ENCODE measurements at places on chromosomes 5 and 9.

DNA sequence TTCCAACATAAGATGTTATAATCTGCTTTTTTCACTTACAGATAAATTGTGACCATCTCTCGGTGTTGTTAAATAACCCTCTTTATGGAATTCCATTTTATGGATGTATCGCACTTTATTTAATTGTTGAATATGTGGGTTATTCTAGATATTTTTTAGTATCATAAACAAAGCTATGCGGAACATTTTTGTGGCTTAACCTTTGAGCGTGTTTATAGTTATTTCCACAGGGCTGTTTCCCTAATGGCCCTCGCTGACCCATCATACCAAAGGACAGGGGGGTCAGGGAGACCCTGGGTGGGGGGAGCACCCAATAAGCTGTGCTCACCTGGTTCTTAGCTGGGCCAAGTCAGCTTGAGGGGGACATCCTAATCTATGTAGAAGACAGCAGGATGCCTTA is 65.3 kb downstream of the NDST1 start:
- no peaks in the 10 kb centered on the region for H3K27me3 ChIP-seq
- no peak overlapping the region for H3K4me3 ChIP-seq
- no peaks in the 10 kb centered on the region for H3K36me3 ChIP-seq
- DNase-seq = no peak
- H3K4me1 ChIP-seq = no peaks in the 10 kb centered on the region

GRCh38 chr9:17319864-17320263 is 185.0 kb downstream of the CNTLN start:
- no peak for DNase-seq
- no peaks in the 10 kb centered on the region for H3K4me1 ChIP-seq
- H3K27ac ChIP-seq = no peak overlapping the region
- H3K4me3 ChIP-seq = no peak overlapping the region
- no peaks in the 10 kb centered on the region for H3K27me3 ChIP-seq

DNA sequence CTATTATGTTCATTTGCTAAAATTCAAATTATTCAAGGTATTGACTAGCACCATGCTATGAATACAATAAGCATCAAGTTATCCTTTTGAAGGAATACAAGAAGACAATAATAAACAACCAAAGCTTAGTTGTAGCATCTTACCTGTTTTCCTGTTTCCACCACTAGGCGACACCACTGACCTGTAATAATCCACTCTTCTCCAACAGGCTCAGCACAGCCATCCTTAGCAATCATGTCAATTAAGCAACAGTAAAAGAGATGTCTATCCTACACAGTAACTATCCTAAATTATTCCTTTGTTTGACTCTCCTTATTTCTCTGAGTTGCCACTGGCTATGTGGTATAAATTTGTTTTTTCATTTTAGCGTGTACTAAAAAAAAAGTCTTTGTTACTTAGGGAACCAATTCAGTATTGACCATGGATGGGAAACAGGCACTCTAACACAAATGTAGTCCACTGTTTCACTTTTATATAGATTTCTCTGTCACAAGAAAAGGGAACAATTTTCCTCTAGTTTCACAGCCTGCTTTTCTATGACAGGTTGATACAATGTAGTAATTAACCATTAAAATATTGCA is 46.2 kb downstream of the PCA3 start:
- no peak overlapping the region for H3K4me3 ChIP-seq
- no peaks in the 10 kb centered on the region for H3K36me3 ChIP-seq
- peak; percentile 12 for DNase-seq

DNA sequence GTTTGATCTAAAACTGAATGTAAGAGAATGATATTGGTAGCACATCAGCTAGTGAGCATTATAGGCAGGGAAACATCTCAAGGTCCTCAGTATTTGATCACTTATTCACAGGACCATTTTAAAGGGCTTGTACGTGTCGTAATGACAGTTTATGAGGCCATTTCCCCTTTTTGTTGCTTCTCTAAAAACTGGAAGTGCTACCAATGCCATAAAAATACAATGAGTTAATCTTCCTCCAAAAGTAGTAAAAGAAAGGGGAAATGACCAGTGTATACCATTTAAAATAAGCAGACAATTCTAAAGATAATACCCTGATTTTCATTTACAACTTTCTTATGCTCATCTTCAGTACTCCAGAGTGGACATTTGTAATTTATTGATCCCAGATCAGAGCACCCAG is 285.8 kb upstream of the PCSK5 start:
- H3K27me3 ChIP-seq = no peaks in the 10 kb centered on the region
- H3K36me3 ChIP-seq = no peaks in the 10 kb centered on the region
- H3K4me1 ChIP-seq = no peaks in the 10 kb centered on the region
- DNase-seq = no peak

DNA sequence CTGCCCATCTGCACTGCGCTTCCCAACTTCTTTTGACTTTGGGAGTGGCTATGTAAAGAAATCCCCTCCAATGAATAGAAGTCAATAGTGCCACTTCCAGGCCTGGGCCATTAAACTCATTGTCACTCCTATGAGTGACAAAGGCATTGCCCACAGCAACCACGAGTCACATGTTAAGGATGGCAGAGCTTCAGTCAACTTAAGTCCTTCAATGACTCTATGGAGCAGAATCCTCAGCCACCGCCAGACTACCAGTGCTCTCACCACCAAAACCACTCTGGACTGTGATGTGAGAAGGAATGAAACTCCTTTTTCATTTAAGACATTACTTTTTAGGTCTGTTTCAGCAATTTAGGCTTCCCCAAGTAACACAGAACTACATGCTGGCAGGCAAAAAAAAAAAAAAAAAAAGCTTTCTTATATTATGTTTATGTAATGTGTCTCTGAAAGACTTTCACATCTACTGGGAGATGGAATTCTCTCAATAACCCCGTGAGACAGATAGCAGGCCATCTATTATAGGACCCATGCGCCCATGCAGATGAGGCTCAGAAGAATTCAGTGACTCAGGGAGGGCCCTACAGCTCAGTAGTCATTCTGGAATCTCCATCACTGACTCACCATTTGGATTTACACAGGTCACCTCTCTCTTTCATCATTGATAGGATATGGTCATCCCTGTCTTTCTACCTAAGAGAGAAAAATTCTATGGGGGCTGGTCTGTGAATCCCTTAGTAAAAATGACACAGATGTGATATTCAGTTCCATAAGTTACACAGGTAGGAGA is 180.5 kb downstream of the CEMIP2 start:
- H3K4me3 ChIP-seq = no peak overlapping the region
- H3K27ac ChIP-seq = no peak overlapping the region
- no peaks in the 10 kb centered on the region for H3K27me3 ChIP-seq
- DNase-seq = no peak
- no peaks in the 10 kb centered on the region for H3K4me1 ChIP-seq

DNA sequence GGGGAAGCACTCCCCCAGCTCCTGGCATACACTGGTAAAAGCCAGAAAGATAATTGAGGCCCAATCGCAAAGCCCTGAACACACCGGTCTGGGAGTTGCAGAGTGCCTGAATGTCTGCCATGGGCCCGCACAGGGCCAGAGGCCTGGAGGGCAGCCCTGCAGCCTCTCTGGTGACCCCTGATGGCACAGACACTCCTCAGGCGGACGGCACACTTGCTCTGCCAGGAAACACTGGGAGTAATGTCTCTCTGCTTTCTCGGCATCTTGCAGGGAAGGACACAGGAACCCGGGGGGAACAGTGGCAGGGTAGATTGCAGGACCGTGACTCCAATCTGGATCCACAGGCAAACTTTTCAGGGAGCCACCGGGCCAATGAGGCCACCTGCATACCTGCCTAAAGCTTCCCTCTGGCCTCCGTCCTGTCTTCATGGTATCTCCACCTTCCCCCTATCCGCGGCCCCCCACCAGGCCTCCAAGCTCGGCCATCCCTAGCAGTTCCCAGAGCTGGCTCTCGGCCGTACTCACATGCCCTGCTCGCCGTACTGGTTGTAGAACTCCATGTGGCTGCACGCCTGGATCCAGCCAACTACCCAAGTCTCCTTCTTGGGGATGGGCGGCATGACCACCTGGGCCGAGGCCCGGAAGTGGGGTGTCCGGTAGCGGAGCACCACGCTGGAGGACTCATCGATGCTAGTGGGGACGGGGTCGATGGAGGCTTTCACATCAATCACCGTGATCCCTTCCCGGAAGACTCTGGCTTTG is 797 bp downstream of the FAM78A start:
- peak overlapping the region; percentile 78 for H3K4me3 ChIP-seq
- peak overlapping the region; percentile 97 for H3K27ac ChIP-seq
- no peaks in the 10 kb centered on the region for H3K36me3 ChIP-seq
- H3K4me1 ChIP-seq = peaks cover 57% of the 10 kb centered on the region
- no peaks in the 10 kb centered on the region for H3K27me3 ChIP-seq

DNA sequence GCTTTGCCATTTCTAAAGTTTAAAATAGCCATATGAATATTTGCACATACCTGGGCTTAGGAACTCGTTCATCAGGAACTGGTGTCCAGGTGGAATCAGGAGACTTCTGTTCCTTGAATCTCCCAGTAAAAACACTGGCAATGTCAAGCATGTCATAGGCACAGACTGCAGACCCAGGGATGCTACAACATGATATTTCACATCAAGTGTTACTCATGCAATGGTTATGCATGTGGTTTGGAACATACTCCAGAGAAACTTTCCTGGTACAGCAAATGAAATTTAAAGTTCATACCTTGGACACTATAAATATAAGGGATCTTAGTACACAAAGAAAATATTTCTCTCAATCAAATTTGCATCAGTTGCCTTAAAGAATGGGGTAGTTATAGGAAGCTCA is 92.2 kb downstream of the SEMA6A start:
- no peaks in the 10 kb centered on the region for H3K36me3 ChIP-seq
- H3K4me3 ChIP-seq = no peak overlapping the region

GRCh38 chr5:143806579-143806978 is 5.4 kb upstream of the HMHB1 start:
- no peaks in the 10 kb centered on the region for H3K27me3 ChIP-seq
- H3K36me3 ChIP-seq = no peaks in the 10 kb centered on the region
- no peak overlapping the region for H3K4me3 ChIP-seq
- no peak overlapping the region for H3K27ac ChIP-seq
- DNase-seq = no peak

DNA sequence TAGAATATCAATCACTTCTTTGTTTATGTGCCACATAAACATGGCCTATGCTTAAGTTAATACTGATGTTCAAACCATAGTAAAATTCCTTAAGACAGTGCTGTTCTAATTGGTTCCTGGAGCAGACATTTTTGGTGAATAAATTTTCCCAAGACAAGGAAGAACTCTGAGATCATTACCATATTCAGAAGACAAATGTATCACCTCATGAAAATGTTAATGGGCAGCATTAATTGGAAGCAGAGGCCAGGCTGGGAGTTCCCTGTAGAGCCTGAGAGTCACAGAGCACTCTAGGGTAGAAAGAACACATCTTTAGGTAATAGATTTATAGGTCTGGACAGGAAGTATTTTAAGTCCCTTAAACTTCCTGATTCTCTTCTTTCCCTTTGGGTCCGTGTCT is 240.2 kb downstream of the MAN2A1 start:
- no peak overlapping the region for H3K4me3 ChIP-seq
- no peak for DNase-seq
- H3K27me3 ChIP-seq = no peaks in the 10 kb centered on the region
- no peaks in the 10 kb centered on the region for H3K4me1 ChIP-seq
- H3K36me3 ChIP-seq = no peaks in the 10 kb centered on the region
- H3K27ac ChIP-seq = no peak overlapping the region

DNA sequence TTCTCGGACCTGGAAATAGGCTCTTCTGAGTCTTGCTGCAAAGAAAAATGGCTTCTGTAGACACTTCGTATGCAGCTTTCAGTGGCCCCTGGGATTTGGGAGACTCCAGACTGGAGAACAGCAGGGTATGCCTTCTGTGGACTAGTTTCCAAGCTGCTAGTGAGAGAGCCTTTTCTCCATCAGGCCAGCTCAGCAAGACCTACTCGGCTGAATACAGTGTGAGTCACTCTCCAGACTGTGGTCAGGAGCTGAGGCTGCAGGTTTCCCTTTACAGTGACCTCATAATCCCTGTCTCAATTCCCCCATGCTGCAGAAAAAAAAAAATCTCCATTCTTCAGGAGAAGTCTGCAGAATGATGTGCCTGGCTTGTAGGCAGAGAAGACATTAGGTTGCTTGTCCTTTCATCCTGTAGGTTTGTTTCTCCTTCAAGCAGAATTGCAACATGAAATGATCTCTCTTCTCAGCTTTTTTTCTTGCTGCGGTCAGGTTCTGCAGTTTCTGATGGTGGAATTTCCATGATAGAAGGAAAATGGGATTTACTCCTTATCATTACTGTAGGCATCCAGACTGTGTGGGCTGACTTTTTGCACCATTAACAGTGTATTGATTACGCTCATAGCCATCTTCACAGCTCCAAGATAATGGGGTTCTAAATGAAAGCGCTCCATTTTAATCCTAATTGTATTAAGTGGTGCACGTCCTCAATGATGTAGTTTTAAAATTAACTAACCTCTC is 78.3 kb upstream of the TNFSF8 start:
- H3K4me3 ChIP-seq = no peak overlapping the region
- H3K4me1 ChIP-seq = no peaks in the 10 kb centered on the region
- H3K27me3 ChIP-seq = no peaks in the 10 kb centered on the region
- H3K36me3 ChIP-seq = no peaks in the 10 kb centered on the region
- H3K27ac ChIP-seq = no peak overlapping the region
- DNase-seq = no peak

- H3K4me3 ChIP-seq = no peak overlapping the region
- no peaks in the 10 kb centered on the region for H3K4me1 ChIP-seq
- DNase-seq = no peak
- no peaks in the 10 kb centered on the region for H3K27me3 ChIP-seq
Observed at GRCh38 chr5:67192719-67193438, 3.7 kb downstream of the CD180 start.

- no peaks in the 10 kb centered on the region for H3K36me3 ChIP-seq
- DNase-seq = no peak
- no peaks in the 10 kb centered on the region for H3K4me1 ChIP-seq
- H3K4me3 ChIP-seq = no peak overlapping the region
Observed at GRCh38 chr5:124572971-124573370, 173.5 kb downstream of the ZNF608 start.

- no peaks in the 10 kb centered on the region for H3K27me3 ChIP-seq
- H3K27ac ChIP-seq = peak overlapping the region; percentile 85
- H3K36me3 ChIP-seq = no peaks in the 10 kb centered on the region
- no peak for DNase-seq
- peaks cover 68% of the 10 kb centered on the region for H3K4me1 ChIP-seq
- no peak overlapping the region for H3K4me3 ChIP-seq
Observed at GRCh38 chr5:88813805-88814575, 69.0 kb downstream of the MEF2C start.

DNA sequence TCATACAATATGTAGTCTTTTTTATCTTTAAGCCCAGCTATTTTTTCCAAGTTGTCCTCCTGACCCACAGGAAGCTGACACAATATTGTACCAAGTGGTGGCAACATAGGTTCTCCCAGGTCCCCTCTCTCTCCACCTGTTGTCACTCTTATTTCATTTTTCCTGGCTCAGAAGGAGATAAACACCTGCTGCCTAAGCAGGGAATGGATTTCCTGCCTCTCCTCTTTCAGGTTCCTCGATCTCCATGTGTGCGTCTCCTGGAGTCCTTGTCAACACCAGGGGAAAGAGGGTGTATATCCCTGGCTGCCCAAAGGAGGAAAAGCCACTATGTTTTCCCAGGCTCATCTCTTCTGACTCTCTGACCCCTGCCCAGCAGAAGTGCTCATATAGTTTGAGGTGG is 81.8 kb upstream of the KLF9 start:
- no peaks in the 10 kb centered on the region for H3K27me3 ChIP-seq
- H3K4me1 ChIP-seq = peaks cover 18% of the 10 kb centered on the region
- no peaks in the 10 kb centered on the region for H3K36me3 ChIP-seq
- peak overlapping the region; percentile 32 for H3K27ac ChIP-seq
- DNase-seq = peak; percentile 38

GRCh38 chr9:134624137-134624591 is 17.4 kb upstream of the COL5A1 start:
- no peaks in the 10 kb centered on the region for H3K27me3 ChIP-seq
- H3K36me3 ChIP-seq = no peaks in the 10 kb centered on the region
- H3K4me3 ChIP-seq = no peak overlapping the region
- no peak overlapping the region for H3K27ac ChIP-seq
- H3K4me1 ChIP-seq = no peaks in the 10 kb centered on the region
